IPS DF 19.7 (cell line): ENCODE measurements at places on chromosomes 6 and 20.

DNA sequence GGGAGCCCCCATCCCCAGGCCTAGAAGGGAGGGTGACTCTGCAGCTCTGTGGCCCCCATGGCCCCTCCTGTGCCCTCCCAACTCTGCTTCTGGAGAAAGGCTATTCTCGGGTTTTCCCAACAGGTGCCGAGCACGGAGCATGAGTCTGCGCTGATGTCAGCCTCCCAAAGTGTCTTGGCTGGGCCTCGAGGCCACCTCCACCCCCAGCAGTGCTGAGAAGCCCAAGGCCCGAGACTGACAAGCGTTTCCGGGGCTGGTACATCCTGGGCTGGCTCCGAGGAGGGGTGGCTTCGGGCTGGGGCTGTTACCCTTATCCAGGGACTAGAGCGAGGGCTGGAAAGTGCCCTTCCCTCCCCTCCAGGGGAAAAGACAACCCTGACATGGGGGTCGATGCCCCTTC is 60.2 kb upstream of the GATA5 start:
- DNase-seq: no peak

DNA sequence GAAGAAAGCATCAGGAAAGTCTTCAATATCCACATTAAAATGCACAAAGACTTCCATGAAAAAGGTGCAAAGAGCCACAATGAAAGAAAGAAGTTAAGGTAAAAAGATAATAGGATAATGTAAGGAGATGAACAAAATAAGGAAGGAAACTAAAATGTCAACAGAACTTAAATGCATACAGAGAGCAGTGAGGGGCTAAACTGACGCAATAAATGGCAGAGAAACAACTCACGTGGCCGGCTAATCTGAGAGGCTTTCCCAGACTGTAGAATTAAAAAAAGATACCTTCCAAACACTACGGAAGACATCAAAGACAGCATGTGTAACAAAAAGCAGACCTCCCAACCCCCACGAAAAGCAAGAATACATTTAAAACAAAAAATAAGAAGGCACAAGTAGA is 73.7 kb downstream of the GMDS start:
- DNase-seq: no peak

DNA sequence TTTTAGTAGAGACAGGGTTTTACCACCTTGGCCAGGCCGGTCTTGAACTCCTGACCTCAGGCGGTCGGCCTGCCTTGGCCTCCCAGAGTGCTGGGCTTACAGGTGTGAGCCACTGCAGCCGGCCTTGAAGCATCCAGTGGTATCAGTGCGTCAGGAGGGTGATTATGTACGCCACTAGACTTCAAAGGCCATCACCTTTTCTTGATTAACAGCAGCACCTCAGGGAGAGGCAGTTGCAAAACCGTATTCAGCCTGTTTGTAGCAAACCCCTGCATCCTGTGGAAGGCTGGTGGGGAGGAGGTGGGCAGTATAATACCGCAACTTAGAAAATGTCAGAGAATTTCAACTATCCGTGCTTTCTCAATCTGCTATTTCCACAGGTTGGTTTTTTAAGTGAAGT is 27.3 kb upstream of the SHLD1 start:
- no peak for DNase-seq

DNA sequence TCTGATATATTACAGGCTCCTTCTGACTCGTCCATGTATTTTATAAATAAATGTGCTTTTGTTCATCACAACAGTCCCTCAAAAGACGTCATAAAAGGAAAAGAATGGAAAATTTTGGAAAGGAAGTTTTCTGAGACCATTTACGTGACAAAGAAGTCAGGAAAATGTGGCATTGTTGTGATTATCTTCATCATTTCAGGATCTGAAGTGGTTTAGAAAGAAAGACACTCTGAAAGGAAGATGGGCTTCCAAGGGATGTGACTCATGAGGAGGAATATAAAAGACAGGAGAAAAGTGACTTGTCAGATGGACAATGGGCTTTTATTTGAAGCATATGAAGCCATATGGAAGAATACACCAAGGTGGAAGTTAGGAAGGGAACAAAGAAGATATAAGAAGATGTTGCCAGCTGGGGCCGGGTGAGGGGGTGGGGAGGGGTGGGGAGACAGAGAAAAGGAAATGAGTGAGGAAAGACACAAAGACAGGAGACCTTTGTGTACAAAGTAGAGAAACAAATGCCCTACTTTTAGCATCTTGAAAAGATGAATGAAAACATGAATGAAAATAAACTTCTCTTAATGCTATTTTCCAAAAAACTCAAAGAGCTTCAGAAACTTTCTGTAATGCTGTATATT is 190.3 kb upstream of the PREP start:
- DNase-seq: no peak

DNA sequence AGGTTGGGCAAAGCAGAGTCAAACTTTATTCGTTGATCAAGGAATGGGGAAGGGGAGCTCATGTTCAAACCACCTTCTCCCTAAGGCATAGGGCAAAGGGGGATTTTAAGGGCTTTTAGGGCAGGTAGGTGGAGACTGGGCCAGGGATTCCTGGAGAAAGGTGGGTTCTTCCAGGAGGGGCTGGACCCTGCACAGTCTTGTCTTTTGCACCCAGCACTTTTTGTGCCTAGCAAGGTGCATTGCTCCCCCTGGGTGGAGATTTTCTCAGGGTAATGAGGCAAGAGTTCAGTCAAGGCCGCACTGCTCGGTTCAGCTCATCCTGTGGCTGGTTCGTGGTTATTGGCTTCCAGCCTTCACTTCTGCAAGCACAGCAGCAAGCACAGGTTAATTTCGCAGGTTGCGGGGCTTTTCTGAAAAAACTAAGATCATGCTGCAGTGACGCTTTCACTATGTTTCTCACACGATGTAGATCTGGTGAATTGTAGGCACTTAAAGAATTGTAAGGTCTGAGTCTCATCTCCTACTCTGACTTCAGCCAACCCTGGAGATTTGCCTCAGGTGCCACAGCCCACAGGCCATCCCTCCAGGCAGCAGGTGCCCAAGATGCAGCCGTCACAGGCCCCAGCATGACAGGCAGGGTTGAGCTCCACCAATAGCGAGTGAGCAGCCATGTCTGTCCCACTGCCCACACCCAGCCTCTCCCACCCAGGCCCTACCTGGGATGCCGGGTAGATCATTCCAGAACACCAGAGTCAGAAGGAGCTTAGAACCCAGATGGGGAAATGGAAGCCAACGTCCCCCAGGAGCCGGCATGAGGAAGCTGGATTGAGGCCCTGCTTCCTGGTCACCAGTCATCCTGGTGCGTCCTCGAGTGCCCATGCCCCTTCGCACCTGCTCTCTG is 37.1 kb downstream of the SUN5 start:
- no peak for DNase-seq

DNA sequence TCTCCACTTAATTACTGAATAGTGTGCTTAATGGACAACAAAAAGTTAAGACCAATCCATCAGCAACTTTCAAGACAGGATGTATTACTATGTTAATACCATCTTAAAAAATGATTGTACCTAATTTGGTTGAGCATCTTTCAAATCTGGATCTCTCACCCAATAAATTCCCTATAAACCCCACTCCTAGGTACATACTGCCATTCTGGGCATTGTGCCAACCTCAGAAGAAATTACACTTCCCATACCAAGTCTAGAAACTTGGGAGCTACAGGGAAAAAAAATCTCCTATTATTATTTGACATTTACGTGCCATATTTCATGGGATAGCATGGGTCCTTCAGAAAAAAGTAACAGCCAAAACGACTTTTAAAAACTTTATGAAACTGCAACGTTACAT is 5.1 kb downstream of the SYNCRIP start:
- no peak for DNase-seq

DNA sequence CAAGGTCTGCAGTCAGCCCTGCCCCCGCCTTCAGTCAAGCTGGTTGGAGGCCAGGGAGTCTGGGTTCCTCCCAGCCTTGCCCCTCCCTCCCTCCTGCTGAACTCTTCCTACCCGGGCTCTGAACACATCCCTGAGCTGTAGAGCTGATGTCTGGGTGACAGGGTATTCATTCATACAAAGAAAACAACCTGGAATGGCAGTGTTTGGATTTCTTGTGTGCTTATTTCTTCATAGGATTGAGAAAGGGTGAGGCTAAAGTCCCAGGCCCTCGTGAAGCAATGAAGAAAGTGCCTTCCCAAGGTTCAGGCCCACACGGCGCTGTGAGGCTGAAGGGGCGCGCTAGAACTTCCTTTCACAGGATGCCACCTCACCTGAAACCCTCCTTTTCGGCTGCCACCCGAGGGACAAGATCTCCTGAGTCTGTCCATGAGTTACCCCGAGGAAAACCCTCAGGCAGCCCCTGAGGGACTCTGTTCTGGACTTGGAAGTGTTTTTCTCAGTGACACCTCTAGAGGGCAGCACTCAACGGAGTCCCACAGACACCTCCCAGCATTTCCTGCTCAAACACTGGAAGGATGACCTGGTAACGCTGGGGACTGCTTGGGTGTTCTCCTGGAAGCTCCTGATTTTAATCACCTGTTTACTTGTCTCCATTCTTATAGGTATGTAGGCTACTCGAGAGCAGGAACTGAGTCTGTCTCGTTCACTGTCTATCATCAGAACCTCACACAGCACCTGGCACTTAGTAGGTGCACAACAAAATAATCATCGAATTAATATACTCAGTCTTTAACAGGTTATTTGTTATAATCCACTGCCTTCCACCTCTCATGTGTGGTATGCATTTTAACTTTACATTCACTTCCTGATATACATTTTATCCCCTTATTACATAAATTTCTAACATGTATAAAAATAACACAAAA is 11.8 kb upstream of the GSTA1 start:
- no peak for DNase-seq

- no peak for DNase-seq
These were observed 78.1 kb upstream of the TRAF3IP2 start for GRCh38 chr6:111683749-111684267.

- DNase-seq: no peak
These were observed 21.2 kb upstream of the APMAP start for GRCh38 chr20:25013478-25014380.

DNA sequence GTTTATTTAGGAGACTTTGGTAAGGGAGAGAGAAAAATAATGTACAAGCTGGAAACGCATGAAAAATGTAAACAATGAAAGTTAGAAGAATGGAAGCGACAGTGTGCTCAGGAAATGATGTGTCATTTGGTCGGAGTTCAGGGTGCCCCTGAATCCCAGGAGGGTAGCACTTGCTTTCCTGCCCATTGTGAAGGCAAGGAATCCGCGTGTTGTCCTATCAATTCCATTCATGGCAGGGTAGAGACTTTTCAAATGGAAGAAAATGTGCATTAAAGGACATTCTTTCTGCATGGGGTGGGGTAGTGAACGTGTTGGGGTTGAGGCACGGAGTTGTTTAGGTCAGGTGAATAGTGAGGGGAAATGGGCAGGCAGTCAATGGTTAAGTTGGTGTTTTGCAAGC is 33.7 kb downstream of the GCNT2 start:
- DNase-seq: no peak

DNA sequence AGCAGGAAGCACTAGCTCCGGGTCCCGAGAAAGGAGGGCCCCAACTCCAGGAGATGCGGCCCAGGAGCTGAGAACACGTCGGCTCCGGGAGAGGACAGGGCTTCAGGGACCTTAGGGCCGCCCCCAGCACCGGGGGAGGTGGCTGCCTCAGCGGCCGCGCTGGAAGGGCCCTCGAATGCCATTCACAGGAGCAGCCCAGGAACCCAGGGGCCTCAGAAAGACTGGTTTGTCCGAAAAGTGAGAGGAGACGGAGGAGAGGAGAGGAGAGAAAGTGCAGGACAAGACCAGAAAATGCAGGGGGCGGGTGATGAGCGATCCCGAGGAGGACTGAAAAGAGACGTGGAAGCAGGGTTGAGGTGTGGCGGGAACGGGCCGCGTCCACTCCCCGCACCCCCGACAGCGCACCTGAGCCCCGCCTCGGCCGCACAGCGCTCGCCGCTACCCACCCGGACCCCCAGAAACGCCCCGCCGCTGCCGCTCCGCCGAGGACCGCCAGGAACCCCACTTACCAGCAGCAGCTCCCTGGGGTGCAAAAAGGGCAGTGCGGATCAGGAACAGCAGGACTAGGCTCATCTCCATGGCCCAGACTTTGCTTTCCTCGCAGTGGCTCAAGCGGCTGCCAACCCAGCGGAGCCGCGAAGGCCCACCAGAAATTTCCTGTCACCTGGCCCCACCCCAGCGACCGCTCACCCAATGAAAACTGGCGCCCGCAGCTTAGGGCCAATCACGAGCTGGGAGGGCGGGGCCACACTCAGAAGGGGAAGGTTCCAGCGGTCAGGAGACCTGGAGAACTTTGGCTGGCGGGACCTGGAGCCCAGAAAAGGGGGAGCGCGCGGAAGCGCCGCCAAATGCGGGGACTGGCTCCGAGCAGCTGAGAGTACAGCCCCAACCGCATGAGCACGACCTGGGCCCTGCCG is 25.4 kb downstream of the HLA-F start:
- DNase-seq: no peak

- no peak for DNase-seq
These were observed 91.9 kb downstream of the TNFAIP3 start for GRCh38 chr6:137958811-137959565.

- no peak for DNase-seq
These were observed 535.2 kb upstream of the ID4 start for GRCh38 chr6:19301980-19302379.
